Islet precursor cell (in vitro differentiated cells): ENCODE measurements at places on chromosomes 3 and 15.

GRCh38 chr3:32820971-32821685 is 3.3 kb downstream of the TRIM71 start:
- DNase-seq, result peak; percentile 55

DNA sequence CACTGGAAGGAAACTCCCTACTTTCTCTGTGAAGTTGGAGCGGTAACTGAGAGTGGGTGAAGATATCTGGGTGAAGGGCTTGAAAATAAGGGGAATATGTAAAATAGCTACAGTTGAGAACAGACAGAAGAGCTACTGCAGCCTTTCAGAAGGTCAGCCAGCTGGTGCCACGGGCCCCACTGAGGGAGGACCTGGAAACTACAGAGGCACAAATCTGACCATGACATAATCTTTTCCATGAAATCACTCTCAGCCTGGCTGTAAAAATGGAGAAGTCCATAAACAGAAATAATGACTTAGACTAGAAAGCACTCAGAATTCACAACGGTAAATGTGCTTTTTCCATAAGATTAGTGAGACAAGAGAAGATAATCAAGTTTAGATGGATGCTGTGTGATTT is 46.4 kb downstream of the ST3GAL6 start:
- no peak for DNase-seq

- DNase-seq, result no peak
Observed at GRCh38 chr3:182485301-182485700, 308.0 kb upstream of the ATP11B start.

DNA sequence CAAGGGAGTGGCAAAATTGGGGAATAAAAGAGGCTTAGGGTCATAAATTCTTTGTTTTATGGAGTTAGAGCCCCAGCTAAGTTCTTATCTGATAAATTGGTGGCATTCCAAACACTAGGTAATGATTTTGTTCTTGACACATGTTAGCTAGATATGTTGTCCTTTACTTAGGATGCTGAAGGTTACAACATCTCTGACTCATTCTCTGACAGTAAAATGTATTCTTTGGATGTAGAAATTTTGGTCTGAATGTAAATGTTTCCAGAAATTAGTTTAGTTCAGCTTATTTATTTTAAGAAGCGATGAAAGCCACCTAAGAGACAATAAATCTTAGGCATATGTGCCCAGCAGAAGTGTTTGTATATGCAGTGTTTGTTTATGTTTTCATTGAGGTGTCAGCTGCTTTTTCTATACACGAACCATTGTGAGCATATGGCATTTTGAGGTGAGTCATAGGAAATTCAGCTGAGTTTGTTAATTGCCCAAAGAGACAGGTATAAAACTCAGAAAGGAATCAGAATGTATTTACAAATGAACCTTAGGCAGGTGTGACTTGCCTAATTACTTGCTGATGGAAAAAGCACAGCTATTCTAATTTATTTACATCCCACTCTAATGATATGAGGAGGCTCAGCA is 247.7 kb downstream of the AGBL1 start:
- no peak for DNase-seq
